ENCODE measurements at places on chromosomes 6 and 20. TPM values are rescaled to one million over a fixed set of nuclear protein-coding genes. Genes with fewer than 3 reads are reported as not detected.
A peak's percentile ranks its signal among the peaks of the same experiment; 100 is the strongest.

RIN2 gene
- 69.0 TPM for total RNA-seq

SPATS1 gene
- 0.45 TPM for total RNA-seq

- peak overlapping the region; percentile 99 for H3K27ac ChIP-seq
- no peaks in the 10 kb centered on the region for H3K27me3 ChIP-seq
- no peak for DNase-seq
Measured at GRCh38 chr6:41071501-41071922, 644 bp downstream of the OARD1 start.

- DNase-seq: no peak
- no peak overlapping the region for H3K4me3 ChIP-seq
Measured at GRCh38 chr6:91462241-91462640, 875.4 kb upstream of the MAP3K7 start.

- H3K4me1 ChIP-seq: no peaks in the 10 kb centered on the region
- no peak for DNase-seq
- no peak overlapping the region for H3K4me3 ChIP-seq
- H3K27me3 ChIP-seq: no peaks in the 10 kb centered on the region
Measured at GRCh38 chr6:3205913-3206312, 21.5 kb downstream of the TUBB2B start.

DNA sequence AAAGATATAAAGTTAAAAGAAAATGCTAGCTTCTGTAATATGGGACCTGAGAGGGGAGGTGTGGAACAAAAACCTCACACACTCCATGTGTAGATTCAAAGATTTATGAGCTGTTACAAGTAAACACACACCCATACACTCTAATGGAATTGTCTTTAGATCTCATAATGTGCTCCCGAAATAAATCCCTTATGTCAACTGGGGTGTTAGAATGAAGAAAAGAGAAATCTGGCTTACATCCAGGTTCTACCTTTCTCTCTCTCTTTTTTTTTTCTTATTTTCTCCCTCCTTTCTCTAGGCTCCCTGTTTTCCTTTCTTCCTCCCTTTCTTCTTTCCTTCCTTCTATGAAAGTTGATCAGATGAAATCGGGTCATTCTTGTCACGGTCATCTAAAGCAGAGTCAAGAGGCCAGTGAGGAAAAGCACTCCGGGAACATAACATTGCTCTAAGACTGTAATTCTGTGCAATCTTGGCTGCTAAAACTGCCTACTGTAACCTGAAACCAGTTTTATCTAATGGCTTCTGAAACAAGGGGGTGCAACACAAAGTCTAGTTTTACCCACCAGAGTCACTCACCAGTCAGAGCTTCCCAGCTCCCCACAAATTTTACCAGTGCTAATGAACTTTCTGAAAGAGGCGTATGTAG lies 68.3 kb upstream of the BTBD3 start:
- no peak overlapping the region for H3K4me3 ChIP-seq
- H3K4me1 ChIP-seq: no peaks in the 10 kb centered on the region
- no peaks in the 10 kb centered on the region for H3K36me3 ChIP-seq
- no peaks in the 10 kb centered on the region for H3K27me3 ChIP-seq

DNA sequence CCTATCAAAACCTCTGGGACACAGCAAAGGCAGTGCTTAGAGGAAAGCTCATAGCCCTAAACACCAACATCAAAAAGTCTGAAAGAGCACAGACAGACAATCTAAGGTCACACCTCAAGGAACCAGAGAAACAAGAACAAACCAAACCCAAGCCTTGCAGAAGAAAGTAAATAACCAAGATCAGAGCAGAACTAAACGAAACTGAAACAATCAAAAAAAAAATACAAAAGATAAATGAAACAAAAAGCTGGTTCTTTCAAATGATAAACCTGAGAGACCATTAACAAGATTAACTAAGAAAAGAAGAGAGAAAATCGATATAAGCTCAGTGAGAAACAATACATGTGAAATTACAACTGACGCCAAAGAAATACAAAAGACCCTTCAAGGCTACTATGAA lies 34.8 kb upstream of the RUNX2 start:
- no peaks in the 10 kb centered on the region for H3K36me3 ChIP-seq
- H3K27ac ChIP-seq: no peak overlapping the region
- DNase-seq: no peak
- no peak overlapping the region for H3K4me3 ChIP-seq

DNA sequence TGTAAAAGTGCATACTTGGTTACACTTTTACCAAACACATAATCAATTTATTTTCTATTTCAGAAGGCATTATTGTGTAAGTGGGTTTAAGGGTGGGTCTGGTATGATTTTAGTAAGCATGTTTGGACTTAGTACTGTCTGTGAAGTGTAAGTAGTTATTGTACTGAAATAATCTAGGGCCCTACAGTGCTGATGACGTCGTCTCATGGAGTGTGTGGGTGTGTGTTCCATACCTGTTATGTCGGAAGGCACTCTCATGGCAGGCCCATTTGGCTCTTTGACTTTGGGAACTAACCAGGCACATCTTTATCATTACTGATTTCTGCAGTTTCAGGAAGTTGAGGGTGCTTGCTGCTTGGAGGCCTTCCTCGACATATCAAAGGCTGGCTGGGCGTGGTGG lies 155.1 kb downstream of the SASH1 start:
- DNase-seq: no peak
- H3K27me3 ChIP-seq: no peaks in the 10 kb centered on the region
- H3K36me3 ChIP-seq: no peaks in the 10 kb centered on the region
